ENCODE measurements at places on chromosomes 3 and 15. TPM values are rescaled to one million over a fixed set of nuclear protein-coding genes. Genes with fewer than 3 reads are reported as not detected.

KNG1 gene
- total RNA-seq: 0.43 TPM

RHOV gene
- not detected for total RNA-seq

GRCh38 chr3:174243171-174243570 lies 616.0 kb upstream of the NAALADL2 start:
- DNase-seq: no peak

GRCh38 chr3:149934524-149934923 lies 36.2 kb downstream of the PFN2 start:
- peak; percentile 59 for DNase-seq

RTP3 gene
- not detected for total RNA-seq

SUSD5 gene
- total RNA-seq: 2.4 TPM

- DNase-seq: peak; percentile 43
These were observed 326.4 kb upstream of the IGF1R start for GRCh38 chr15:98321896-98322295.

GPR27 gene
- 3.7 TPM for total RNA-seq

RYR3 gene
- not detected for total RNA-seq

Data from Right ventricle myocardium superior (tissue), 1 donor.